Upper lobe of left lung (tissue), 6 donors: ENCODE measurements at places on chromosomes 2 and 18.

DNA sequence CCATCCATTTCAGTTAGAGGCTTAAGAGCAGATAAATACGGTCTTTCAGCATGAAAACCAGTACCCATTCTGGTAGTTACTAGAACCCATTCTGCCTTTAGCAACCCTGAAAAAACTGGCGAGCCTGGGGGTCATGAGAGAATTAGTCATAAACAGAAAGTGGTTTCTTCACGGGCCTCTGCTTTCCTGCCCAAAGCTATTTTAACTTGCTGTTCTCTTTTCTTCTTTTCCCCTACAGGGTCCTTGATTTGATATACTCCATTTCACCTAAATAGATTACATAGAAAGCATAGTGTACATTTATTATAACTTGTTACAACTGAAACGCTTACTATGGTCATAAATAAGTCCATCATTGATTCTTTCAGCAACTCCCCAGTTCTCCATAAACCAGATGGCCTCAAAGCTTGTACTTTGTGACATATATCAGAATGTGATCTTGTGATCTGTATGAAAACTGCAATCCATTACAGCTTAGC lies 48.3 kb downstream of the WDFY1 start:
- DNase-seq = no peak

DNA sequence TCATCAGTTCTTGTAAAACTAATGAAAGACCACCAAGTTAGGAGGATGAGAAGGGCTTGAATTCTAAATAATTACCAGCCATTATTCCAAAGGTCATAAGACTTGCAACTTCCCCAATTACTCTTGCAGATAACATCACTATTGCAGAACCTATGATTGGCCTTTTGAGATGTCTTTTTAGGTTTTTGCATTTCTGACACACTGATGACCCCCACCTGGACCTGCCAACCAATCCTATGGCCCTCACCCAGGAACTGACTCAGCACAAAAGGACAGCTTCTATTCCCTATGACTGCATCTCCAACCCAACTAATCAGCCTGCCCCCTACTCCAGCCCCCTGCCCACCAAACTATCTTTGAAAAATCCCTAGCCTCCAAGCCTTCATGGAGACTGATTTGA lies 111.5 kb upstream of the COPS8 start:
- DNase-seq = no peak

DNA sequence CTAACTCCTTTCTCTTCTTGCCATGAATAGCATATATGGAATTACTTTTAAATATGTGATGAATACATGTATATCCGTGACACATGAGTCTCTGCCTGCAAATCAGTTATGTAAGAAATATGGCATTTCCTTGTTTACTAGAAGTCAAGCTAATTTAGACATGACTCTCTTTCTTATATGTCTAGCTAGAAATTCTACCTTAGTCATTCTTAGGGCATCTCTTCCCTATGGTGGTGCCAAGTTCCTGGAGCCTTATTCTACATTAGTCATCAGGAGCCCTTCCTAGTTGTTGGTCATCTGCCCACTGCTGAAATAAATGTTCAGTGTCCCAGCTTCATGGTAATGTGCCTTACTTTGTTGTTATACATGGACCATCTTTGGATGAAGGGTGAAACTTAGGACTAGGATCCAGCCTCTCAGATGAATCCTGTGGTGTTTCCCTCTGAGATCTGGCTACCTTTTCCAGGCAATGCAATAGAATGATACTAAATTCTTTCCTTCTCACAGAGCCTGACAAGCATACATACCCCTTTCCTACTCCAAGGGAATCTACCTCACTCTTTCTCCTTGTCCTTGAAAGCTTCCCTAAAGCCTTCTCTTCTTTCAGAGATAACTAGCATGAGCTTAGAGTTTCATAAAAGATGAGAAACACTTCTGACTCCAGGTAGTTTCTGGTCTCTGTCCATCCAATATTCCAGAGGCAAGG lies 415.3 kb upstream of the VWC2L start:
- DNase-seq = no peak

DNA sequence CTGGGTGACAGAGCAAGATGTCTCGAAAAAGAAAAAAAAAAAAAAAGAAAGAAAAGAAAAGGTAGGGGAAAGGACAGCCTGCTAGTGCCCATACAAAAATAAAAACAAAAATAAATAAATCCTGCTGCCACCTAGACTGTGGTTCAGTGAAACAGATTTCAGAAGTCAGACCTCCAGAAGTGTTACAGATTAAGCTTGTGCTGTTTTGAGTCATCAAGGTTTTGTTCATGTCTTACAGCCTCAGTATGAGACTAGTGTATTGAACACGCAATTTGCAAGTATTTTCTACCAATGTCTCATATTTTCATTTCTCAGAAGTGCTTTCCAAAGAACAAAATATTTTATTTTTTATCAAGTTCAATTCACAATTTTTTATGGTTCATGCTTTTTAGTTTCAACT lies 720.4 kb upstream of the GYPC start:
- DNase-seq = no peak

DNA sequence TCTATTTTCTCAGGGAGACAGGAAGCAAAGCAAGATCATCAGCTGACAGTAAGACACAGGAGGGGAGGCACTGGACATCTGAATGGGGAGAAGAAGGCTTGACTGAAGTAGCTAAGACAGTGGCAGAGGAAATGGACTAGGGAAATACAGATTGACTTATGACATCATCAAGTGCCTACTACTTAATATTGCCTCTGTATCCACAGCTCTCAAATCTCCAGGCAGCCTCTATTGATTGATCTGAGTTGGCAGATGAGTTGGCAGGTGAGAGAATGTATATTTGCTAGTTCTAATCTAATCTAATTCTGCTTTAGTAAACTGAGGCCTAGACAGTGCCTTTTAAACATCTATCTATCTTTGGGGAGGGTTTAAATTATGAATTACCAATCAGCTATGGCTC lies 242.1 kb downstream of the SLC8A1 start:
- DNase-seq = no peak

DNA sequence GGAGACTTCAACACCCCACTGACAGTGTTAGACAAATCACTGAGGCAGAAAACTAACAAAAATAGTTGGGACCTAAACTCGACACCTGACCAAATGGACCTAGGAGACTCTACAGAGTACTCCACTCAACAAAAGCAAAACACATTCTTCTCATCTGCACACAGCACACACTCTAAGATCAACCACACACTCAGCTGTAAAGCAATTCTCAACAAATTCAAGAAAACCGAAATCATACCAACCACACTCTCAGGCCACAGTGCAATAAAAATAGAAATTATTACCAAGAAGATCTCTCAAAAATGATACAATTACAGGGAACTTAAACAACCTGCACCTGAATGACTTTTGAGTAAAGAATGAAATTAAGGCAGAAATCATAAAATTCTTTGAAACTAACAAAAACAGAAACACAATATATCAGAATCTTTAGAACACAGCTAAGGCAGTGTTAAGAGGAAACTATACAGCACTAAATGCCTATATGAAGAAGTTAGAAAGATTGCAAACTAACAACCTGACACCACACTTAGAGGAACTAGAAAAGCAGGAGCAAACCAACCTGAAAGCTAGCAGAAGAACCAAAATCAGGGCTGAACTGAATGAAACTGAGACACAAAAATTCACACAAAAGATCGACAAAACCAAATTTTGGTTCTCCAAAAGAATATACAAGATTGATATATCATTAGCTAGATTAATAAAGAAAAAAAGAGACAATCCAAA lies 46.3 kb downstream of the RTTN start:
- DNase-seq = no peak

DNA sequence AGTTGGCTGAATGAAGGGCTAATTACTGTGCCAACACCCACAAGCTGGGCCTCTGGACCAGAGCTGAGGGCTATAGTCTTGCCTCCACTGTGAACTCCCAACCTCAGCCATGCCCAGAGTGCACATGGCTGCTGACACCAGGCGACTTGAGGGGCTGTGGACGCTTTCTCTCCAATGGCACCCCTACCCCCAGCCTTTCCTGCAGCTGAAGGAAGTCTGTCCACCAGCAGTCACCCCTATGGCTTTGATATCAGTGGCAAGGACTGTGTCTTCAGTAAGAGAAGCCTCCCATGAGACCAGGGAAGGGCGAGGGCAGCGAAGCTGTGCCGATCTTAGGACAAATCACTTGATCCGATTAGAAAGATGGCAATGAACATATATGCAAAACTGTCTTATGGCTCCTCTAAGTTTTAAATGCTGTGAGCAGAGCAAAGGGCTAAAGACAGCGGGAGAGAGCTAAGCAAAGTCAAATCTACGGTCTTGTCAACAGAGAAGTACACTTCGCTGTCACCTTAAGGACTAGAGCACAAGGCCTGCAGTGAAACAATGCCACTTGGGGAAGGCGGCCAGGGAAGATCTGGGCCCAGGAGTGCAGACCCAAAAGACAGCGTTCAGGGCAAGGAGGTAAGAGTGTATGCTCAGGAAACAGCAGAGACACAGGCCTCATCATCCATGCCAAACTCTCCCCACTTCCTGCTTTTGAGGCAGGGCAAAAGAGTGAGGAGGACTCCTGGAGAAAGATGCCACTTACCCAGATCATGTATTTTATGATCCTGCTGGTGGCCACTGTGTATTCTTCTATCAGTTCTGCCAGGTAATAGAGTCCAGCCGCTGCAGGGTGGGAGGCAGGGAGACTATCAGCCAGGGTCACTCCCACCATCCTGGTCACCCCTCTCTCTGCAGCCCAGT lies 1.5 kb downstream of the TEX261 start:
- peak; percentile 15 for DNase-seq

DNA sequence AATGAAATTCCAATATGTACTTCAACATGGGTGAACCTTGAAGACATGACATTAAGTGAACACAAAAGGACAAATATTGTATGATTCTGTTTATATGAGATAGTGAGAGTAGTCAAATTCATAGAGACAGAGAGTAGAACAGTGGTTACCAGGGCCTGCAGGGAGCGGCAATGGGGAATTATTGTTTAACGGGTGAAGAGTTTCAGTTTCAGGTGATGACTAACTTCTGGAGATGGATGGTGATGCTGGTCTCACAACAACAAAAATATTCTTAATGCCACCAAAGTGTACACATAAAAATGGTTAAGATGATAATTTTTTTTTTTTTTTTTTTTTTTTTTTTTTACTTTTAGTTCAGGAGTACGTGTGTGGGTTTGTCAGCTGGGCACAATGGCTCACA lies 109.4 kb upstream of the TMEM200C start:
- no peak for DNase-seq

DNA sequence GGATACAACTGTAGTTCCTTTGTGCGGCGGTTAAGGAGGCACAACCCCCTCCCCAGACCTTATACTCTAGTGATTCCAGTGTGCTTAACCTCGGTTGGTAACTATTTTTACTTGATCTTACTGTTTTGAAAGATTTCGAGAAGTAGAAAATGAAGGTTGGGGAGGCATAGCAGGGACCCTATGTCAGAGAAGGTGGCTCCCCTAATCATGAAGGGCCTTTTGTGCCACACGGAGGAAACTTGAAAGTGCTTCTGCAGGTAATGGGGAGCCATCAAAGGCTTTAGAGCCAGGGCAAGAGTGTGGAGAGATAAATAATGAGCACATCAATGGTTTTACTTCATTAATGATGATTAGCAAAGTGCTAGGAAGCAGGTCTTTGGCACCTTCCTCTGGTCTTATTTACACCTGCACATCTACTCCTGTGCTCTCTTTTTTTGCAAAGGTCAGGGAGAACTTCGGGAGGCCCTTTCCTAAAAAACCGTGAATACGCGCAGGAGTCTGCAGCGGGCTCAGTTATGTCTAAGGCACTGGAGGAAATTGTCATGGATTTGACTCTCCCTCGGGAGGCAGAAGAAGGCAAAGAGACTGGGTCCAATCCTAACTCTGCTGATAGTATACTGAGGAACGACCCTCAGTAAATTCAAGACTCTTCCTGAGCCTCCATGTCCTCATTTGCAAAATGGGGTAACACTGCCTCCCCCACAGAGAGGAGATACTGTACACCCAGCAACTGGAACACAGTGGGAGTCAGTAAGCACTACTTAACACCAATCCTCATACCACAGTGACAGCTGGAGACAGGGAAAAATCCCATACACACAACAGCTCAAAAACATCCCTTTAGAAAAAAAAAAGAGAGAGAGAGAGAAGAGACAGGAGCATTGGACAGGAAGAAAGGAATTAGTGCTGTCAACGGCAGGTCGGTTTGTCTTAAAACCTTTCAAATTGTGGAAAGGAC lies 81.6 kb downstream of the DDX1 start:
- DNase-seq = no peak

DNA sequence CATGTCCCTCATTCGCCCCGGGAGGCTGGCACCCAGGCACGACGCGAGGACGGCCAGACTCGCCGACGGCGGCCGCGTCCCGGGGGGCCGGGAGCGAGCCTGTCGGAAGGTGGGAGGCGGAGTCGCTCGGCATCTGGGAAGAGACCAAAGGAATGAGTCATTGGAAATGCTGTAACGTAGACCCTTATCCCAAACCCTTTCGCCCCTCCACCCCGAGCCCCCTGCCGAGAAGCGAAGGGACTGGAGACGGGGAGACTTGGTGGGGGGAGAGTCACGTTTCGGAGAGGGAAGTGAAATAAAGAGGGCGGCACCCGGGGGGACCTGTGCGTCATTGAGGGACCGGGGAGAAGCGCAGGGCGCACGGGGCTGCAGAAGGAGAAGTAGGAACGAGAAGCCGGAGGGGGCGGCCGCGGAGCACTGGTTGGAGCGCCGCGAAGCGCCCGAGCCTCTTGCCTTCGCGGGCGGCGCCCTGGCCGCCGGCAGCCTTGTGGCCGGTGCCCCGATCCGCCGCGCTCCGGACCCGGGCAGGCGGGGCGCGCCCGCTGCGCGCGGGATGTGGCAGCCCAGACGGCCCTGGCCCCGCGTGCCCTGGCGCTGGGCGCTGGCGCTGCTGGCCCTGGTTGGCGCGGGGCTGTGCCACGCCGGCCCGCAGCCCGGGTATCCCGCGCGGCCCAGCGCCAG lies at the start of gene EMILIN2:
TSS of gene EMILIN2 (plus strand) at position 371 of the 681 bp plus-strand sequence. CDS start at position 554, 183 bp downstream.
- DNase-seq = peak; percentile 79

GRCh38 chr2:113861740-113862139 lies 28.1 kb upstream of the ACTR3 start:
- no peak for DNase-seq

- DNase-seq = no peak
Observed at GRCh38 chr2:213079756-213080155, 71.7 kb downstream of the IKZF2 start.

DNA sequence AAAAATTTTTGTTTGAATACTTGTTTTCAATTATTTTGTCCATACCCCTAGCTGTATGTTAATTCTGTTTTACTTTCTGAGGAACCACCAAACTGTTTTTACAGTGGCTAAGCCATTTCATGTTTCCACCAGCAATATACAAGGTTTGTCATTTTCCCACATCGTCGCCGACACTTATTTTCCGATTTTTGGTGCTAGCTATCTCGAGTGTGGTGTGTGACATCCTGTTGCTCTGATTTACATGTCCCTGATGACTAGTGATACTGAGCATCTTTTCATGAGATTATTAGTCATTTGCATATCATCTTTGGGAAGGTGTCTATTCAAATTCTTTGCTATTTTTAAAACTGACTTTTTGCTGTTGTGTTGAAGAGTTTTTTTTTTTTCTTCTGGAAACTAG lies 7.2 kb upstream of the GPC1 start:
- DNase-seq = no peak

DNA sequence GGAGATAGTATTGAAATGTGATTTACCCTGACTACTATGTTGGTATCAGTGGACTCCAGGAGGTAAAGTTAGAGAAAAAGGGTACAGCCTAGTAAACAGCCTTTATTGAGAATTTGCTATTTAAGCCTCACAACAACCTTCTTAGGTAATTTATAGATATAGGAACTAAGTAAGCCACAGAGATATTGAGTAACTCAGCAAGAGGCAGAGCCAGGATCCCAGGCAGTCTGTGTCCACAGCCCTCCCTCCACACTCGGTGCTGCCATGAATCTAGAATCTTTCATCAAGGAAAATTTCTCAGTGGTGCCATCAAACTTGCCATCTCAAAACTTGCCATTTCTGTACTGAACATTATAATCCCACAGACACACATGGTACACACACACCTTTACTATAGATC lies 170.9 kb downstream of the CAPN13 start:
- no peak for DNase-seq
